ENCODE measurements at places on chromosomes 11 and 22. TPM values are rescaled to one million over a fixed set of nuclear protein-coding genes. Genes with fewer than 3 reads are reported as not detected.

- no peak for DNase-seq
These were observed 98.8 kb downstream of the SNX19 start for GRCh38 chr11:130817330-130817944.

DNA sequence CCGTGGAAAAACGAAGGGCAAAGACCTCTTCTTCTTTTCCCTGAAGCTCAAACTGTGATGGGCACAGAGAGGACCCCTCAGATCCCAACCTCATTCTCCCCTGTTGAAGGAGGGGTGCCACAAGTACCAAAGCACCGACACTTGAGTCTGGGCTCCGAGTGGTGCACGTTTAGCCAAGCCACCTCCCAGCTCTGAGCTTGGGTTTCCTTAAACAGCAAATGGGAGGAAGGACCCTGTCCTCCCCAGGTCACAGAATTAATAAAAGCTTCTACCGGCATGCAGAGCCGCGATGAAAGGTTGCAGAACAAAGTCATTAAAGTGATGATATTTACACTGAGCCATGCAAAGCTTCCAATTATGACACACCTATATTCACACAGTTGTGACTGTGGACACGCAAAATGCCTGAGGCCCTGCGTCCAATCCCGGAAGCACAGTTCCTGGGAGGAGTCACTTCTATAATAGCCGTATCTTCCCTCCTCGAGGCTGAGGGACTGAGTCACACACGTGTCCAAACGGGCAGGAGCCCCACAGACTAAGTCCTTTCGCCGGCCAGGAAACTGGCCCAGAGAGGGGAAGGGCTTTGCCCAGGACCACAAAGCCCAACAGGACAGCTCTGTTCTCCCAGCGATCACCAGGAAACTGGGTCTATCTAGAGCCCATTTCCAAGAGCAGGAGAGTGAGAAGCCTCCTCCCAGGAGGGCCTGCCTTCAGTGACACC lies 922 bp upstream of the CSNK1E start:
- peak; percentile 92 for DNase-seq

DNA sequence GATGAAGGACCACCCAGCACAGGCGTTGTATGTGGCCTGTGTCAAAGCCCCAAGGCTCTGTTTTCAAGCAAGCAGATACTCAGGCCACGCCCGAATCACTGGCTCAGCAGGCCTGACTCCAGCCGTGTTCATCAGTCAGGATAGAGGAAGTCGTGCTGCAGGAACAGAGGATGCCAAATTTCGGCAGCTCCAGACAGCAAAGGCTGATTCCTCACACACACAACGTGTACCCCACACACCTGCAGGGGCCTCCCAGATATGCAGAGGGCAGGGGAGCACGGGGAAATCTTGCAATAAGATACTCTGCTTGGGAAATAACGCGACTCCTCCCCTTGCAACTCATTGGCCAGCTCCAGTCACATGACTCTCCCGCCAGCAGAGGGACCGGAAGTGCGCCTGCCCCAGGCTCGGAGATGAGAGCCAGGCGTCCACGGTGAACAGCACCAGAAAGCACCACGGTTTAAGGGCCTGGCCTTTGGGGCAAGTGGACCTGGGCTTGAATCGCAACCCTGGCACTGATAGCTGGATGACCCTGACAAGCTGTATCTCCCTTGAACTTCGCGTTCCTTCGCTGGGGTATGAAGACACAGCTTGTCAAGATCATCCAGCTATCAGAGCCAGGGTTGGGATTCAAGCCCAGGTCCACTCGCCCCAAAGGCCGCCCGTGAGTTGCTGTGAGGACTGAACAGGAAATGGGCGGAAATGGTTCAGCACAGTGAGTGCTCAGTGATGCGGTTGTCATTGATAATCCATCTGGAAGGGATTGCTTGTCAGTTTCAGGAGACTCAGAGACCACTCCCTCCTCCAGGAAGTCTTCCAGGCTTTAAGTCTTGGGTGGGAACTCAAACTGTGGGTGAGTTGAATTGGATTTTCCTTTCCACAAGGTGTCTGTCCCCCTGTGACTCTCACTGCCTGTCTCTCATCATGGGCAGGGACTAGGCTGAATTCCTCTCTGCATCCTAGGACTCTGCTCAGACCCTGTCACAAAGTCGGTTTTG lies 88.5 kb downstream of the MYEOV start:
- DNase-seq = no peak

DNA sequence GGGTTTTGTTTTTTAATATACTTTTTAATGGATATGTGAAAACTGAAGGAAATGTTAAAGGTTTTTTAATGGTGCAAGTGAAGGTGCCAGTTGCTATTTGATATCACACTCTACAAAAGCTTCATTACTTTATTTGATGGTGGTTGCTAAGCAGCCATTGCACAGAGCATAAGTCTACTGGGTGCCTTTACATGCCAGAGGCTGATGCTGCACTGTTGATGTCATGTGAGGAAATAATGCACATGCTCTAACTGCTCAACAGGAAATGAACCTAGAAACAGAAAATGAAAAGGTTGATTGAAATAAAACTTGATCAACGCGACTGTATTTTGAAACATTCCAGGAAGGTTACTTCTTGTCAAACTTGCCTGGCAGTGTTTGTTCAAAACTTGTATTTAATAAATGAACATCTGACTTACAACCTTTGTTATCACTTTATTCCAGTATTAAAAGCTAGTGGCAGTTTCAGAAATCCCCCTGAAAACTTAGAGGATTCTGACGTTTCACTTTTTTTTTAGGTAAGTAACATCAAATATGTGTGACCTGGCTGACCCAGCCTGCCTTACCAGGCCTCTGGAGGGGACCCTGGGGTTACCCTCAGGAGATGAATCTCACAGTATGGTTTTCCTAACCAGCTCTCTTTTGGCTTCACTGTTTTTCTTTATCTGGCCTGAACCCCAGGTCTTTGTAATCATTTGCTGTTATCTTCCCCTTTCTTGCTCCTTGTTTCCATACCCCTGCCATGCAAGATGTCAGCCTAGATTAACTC lies 2.4 kb upstream of the ATP5MG start:
- peak; percentile 71 for DNase-seq

DNA sequence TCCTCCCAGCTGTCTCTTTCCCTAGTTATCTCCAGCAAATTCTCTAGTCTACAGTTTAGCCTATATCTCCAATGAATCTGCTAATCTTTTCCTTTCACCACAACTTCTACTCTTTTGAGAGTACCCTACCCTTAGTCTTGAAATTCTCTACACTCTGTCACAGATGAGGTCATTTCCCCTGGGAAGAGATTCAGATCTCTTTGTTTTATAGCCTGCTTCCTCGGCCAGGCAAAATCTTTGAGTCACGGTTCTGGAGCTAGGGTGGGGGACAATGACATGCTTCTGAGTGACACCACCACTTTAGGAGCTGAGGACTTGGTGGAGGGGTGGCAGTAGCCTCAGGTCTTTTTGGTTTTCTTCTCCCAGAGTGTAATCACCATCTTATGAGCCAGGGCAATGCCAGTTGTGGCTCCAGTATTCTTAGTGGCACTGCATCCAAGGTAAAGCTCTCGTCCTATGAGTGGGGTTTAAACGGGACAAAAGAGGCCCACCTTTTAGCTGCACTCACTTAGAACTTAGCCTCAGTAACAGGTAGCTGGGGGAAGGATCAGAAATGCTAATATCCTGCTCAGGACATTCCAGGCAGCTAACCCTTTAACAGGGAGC lies 98.5 kb upstream of the RRM1 start:
- peak; percentile 33 for DNase-seq

DNA sequence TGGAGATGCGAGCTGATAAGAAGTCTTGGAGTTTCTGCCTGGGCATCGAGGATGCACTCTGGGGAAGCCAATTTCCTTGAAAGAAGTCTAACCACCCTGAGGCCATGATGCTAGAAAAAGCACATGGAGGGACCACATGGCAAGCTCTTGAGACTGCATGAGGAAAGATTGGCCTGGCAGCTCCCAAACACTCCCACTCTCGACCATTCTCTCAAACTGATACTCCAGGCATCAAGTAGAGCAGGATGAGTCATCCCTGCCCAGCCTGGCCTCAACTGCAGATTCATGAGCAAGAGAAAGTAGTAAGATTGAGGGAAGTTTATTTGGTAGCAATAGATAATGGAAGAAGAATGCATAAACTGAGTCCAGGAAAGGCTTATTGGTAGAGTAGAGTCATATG lies 194.3 kb downstream of the KIF18A start:
- DNase-seq = peak; percentile 40

DNA sequence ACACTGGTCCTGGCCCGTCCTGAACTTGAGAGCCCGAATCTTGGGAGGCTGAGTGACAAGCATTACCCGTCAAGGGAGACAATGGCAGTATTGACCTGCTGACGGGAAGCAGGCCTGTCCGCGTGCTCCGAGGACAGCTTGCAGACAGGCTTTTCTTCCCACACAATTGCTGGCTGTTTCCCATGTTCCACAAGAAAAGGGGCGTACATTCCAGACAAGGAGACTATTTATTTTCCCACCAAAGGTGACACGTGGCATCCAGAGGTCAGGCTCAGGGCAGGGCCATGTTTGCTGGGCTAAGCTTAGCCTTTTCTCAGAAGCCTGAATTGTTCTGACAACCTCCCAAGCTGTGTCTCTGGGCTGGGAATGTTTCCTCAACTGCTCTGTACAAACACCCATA lies 86.9 kb upstream of the SPON1 start:
- DNase-seq = no peak

DNA sequence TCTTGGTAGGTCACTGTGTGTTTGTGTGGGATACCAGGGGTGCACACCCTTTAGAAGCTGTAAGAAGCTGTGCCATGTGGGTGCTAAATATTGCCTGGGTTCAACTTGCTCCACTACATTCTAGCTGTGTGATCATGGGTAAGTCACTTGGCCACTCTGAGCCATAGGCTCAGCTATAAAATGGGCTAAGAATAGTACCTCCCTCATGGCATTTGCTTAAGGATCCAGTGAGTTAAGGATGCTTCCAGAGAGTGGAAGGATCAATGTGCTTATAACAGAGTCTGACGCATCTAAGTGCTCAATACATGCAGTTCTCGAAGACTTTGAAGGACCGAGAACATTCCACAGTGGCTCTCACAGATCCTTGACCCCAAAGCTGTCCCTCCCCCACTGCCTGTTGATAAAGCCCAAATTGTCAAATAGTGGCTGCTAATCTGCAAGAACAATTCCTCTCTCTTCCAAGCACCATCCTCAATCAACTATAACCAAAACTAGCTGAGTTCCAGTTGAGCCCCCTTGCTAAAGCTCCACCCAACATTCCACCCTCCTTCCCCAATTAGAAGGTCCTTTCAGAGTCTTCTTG lies 13.2 kb upstream of the TMPRSS6 start:
- DNase-seq = no peak

GRCh38 chr11:9170450-9170849 lies 79.1 kb upstream of the SCUBE2 start:
- DNase-seq = peak; percentile 38

GRCh38 chr11:93194673-93195291 lies 3.0 kb downstream of the SLC36A4 start:
- no peak for DNase-seq

DNA sequence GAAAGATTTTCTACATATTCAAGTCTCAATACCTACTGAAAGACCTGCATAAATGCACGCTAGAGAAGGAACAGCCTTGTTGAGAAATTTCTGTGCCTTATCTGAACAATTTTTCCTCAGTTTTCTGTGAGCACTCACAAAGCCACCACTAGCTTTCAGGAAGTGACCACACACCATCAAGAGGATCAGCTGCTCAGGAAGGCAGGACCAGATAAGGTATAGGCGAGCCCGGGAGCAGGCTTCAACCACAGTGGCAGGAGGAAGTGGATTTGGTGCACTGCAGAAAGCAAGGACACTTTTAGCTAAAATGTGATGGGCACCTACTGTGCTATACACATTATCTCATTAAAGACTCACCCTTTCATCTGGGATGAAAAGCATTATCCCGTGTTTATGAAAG lies 220.8 kb downstream of the RAB38 start:
- DNase-seq = no peak

DNA sequence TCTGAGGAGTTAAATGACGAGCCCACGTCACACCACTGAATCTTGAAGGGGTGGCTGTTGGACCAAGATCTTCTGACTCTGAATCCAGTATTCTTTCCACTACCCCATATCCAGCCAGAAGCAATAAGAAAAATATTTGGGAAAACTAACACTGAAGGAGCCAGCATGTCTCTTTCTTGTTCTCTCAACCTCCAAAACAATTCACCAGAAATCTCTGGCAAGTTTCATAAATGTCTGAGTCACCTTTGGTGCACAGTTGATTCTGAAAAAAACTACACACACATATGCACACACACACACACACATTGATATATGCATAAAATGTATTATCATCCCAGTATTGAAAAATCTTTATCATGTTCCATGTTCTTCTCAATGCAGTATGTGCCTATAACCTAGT lies 104.3 kb upstream of the BLID start:
- no peak for DNase-seq

GRCh38 chr11:13111813-13112130 lies 102.7 kb downstream of the RASSF10 start:
- no peak for DNase-seq

DNA sequence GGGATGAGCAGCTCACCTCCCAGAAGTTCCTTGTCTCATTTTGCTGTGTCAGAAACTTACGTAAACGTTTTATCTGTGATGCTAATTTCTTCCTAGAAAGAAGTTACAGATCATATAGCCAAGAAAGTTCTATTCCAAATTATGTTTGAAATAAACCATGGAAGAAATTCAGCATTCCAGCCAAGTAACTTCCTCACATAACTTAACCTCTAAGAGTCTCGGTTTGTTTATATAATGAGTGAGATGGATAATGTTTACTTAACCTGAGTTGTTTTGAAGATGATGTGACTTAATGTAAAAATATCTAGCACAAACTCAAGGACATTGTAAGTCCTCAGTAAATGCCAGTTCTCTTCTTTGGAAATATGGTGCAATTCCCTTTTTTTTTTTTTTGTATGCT lies 8.9 kb upstream of the MUC15 start:
- DNase-seq = no peak

- DNase-seq = peak; percentile 36
These were observed 76.1 kb downstream of the SOX6 start for GRCh38 chr11:16280256-16280682.

The OR52E8 gene
- not detected for total RNA-seq
